ENCODE measurements at places on chromosomes 16 and 17. TPM values are rescaled to one million over a fixed set of nuclear protein-coding genes. Genes with fewer than 3 reads are reported as not detected.
A peak's percentile ranks its signal among the peaks of the same experiment; 100 is the strongest.

DNA sequence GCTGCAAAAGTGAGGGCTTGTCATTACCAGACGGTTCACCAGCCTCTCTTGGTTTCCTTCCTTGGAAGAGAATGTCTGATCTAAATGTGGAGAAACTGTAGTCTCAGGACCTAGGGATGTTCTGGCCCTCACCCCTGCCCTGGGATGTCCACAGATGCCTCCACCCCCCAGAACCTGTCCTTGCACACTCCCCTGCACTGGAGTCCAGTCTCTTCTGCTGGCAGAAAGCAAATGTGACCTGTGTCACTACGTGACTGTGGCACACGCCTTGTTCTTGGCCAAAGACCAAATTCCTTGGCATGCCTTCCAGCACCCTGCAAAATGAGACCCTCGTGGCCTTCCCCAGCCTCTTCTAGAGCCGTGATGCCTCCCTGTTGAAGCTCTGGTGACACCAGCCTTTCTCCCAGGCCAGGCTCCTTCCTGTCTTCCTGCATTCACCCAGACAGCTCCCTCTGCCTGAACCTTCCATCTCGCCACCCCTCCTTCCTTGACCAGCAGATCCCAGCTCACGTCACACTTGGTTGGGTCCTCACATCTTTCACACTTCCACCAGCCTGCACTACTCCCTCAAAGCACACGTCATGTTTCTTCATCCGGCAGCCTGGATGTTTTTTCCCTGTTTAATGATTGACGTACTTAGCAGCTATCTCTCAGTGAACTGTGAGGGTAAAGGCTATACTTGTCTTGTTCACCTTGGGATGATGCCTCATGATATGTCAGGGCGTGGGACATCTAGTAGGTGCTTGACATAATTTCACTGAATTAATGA, 4.3 kb downstream of the ZNF768 start:
- no peak overlapping the region for H3K4me3 ChIP-seq
- no peaks in the 10 kb centered on the region for H3K27me3 ChIP-seq

- no peak overlapping the region for H3K4me3 ChIP-seq
- no peak overlapping the region for H3K27ac ChIP-seq
- no peaks in the 10 kb centered on the region for H3K27me3 ChIP-seq
- no peaks in the 10 kb centered on the region for H3K4me1 ChIP-seq
- DNase-seq = no peak
- no peaks in the 10 kb centered on the region for H3K36me3 ChIP-seq
Measured at GRCh38 chr16:47046726-47047523, 73.5 kb upstream of the DNAJA2 start.

GRCh38 chr16:66035096-66035495, 331.4 kb upstream of the CDH5 start:
- H3K27me3 ChIP-seq = no peaks in the 10 kb centered on the region
- H3K27ac ChIP-seq = no peak overlapping the region
- no peak for DNase-seq
- H3K4me1 ChIP-seq = no peaks in the 10 kb centered on the region

- H3K27me3 ChIP-seq = no peaks in the 10 kb centered on the region
- H3K27ac ChIP-seq = no peak overlapping the region
- H3K4me1 ChIP-seq = peaks cover 19% of the 10 kb centered on the region
- no peak overlapping the region for H3K4me3 ChIP-seq
- H3K36me3 ChIP-seq = no peaks in the 10 kb centered on the region
Measured at GRCh38 chr17:59804901-59805465, 87.8 kb downstream of the TUBD1 start.

- no peaks in the 10 kb centered on the region for H3K27me3 ChIP-seq
- no peaks in the 10 kb centered on the region for H3K36me3 ChIP-seq
- H3K4me1 ChIP-seq = no peaks in the 10 kb centered on the region
- no peak for DNase-seq
- no peak overlapping the region for H3K4me3 ChIP-seq
Measured at GRCh38 chr17:63039342-63039741, 73.3 kb downstream of the TANC2 start.

- no peak overlapping the region for H3K4me3 ChIP-seq
- H3K27ac ChIP-seq = no peak overlapping the region
- no peak for DNase-seq
- H3K4me1 ChIP-seq = no peaks in the 10 kb centered on the region
- 0 out of 2 replicates have a peak, but pooled peaks cover 1% of the 10 kb centered on the region for H3K36me3 ChIP-seq
Measured at GRCh38 chr16:57208926-57209325, 22.8 kb downstream of the RSPRY1 start.

- H3K27me3 ChIP-seq = no peaks in the 10 kb centered on the region
- no peak for DNase-seq
- H3K4me3 ChIP-seq = no peak overlapping the region
- H3K4me1 ChIP-seq = peaks cover 4% of the 10 kb centered on the region
- no peak overlapping the region for H3K27ac ChIP-seq
Measured at GRCh38 chr17:7317161-7317803, 2.1 kb upstream of the GPS2 start.

- H3K4me1 ChIP-seq = peaks cover 4% of the 10 kb centered on the region
- DNase-seq = peak; percentile 50
- peak overlapping the region; percentile 91 for H3K4me3 ChIP-seq
Measured at GRCh38 chr17:17495536-17496188, 533 bp downstream of the RASD1 start.

GRCh38 chr17:14803826-14804225, 461.3 kb downstream of the PMP22 start:
- no peaks in the 10 kb centered on the region for H3K4me1 ChIP-seq
- no peak overlapping the region for H3K27ac ChIP-seq
- no peak for DNase-seq

DNA sequence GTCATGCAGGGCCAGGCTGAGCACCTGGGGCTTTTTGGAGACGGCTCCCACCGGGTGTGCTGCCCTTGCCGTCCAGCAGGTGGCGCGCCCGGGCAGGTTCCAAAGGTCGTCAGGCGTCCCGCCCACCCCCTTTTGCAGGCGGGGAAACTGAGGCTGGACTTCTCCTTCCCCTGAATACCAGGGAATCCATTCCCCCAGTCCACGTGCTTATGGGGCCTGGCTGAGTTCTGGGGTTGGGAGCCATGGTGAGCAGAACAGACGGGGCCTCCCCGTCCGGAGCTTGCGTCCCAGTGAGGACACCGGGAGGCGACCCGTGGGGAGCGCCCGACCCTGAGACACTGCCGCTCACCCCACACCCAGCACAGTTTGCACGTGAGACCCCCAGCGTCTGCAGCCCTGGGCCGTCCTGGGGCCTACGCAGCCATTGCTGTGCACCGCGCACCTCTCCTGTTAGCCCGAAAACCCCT, 51.8 kb upstream of the JPH3 start:
- H3K36me3 ChIP-seq = no peaks in the 10 kb centered on the region
- H3K27ac ChIP-seq = peak overlapping the region; percentile 8
- peak; percentile 75 for DNase-seq
- no peaks in the 10 kb centered on the region for H3K27me3 ChIP-seq
- 0 out of 2 replicates have a peak, but pooled peaks cover 3% of the 10 kb centered on the region for H3K4me1 ChIP-seq
- H3K4me3 ChIP-seq = no peak overlapping the region

GRCh38 chr16:68372381-68372720, 61.5 kb downstream of the PRMT7 start:
- 0 out of 2 replicates have a peak, but pooled peaks cover 4% of the 10 kb centered on the region for H3K4me1 ChIP-seq
- H3K4me3 ChIP-seq = no peak overlapping the region
- no peak overlapping the region for H3K27ac ChIP-seq
- H3K36me3 ChIP-seq = no peaks in the 10 kb centered on the region
- no peak for DNase-seq

DNA sequence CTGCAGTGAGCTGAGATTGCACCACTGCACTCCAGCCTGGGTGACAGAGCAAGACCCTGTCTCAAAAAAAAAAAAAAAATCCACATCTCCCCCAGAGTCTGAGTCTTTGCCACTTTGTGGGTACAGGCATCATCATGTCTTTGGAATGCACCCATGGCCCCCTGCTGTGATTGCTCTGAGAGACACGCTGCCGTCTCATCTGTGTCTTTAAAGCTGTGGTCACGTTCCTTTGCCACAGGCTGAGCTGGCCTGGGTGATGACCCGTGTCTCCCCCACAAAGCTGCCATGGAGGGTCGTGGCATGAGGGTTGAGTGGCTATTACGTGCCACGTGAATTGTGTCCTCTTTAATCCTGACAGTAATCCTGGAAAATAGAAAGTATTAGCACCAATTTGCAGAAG, 20.2 kb downstream of the CRISPLD2 start:
- no peaks in the 10 kb centered on the region for H3K27me3 ChIP-seq
- no peak for DNase-seq
- no peak overlapping the region for H3K4me3 ChIP-seq

DNA sequence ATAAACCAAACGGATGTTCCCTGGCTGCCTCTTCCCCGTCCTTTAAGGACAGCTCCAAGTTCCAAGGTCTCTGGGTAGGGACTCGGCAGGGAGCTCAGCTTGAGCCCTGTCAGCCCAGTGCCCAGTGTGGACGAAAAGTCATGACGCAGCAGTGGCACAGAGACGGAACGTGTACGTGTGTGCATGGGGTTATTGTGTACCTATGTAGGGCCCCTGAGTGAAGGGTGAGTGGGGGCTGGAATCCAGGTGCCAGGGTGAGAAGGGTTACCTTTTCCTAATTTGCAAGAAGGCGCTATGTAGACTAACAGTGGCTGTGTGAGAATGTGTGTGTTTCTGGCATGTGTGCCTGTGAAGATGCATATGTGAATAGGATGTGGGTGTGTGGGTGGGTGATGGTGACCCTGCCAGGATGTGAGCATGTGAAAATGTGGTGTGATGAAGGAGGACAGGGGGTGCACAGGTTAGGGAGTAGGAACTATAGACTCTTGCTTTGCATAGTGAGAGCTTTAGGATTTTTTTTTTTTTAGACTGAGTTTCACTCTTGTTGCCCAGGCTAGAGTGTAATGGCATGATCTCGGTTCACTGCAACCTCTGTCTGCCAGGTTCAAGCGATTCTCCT, 6.0 kb downstream of the SCN4A start:
- no peak overlapping the region for H3K4me3 ChIP-seq
- H3K36me3 ChIP-seq = no peaks in the 10 kb centered on the region
- H3K27ac ChIP-seq = no peak overlapping the region
- H3K27me3 ChIP-seq = no peaks in the 10 kb centered on the region
- H3K4me1 ChIP-seq = no peaks in the 10 kb centered on the region
- DNase-seq = no peak

CMTM1 gene
- total RNA-seq = 5.6 TPM

LLGL1 gene
- 41.3 TPM for total RNA-seq

TBC1D28 gene
- not detected for total RNA-seq

NUP93 gene
- 149 TPM for total RNA-seq

KRT9 gene
- not detected for total RNA-seq

NEK8 gene
- 11.0 TPM for total RNA-seq

CCDC40 gene
- 3.7 TPM for total RNA-seq

All from Caco-2 (cell line).